ENCODE measurements at places on chromosomes 11 and 22.

DNA sequence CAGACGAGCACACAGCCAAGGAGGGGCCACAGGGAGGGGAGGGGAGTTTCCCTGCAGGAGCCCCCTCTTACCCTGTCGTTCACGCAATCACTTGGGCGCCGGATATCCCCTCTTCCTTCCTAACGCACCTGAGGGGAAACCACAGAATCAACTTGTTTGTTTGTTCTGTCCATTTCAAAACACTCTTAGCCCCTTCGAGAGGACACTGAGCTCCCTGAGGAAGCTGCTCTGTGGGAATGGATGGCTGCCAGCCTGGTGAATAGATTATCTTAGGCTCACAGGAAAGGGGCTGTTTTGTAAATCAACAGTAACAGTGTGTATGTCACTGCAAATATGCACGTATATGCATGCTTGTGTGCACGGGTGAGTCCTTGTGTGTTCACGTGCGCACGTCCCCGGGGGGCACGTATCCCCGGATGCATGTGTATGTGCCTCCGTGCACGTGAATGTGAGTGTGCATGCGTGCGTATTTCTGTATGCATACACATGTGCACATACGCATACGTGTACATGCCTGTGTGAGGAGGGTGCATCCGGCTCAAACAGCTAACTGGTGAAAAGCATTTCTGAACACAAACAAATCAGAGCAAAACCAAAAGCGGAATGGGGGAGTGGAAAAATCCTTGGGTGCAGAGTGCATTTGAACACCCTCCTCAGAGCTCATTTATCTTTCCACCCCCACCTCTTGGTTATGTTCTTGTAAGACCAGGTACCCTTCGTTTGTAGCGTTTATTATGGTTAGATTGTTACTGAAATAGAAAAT, 7.2 kb downstream of the ARSA start:
- no peak for DNase-seq

DNA sequence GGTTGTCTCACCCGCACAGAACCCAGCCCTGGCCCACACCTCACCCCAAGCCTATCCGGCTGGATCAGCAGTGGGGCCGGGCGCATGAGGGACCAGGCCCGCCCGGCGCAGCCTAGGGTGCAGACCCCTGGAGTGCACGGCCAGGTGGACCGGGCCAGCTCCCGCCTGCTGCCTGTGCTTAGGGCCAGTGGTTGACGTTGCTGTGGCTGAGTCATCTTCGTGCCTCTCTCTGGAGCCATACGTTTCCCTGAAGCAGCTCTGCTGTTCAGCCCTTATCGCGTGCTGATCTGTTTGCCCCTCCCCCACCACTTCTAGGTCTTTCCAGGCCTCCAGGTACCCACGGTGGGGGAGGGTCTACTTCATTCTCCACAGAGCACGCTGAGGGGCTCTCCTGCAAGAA, 39.5 kb downstream of the CDKN1C start:
- DNase-seq: no peak

- DNase-seq: no peak
These were observed 61.9 kb downstream of the ATG16L2 start for GRCh38 chr11:72876147-72876546.

DNA sequence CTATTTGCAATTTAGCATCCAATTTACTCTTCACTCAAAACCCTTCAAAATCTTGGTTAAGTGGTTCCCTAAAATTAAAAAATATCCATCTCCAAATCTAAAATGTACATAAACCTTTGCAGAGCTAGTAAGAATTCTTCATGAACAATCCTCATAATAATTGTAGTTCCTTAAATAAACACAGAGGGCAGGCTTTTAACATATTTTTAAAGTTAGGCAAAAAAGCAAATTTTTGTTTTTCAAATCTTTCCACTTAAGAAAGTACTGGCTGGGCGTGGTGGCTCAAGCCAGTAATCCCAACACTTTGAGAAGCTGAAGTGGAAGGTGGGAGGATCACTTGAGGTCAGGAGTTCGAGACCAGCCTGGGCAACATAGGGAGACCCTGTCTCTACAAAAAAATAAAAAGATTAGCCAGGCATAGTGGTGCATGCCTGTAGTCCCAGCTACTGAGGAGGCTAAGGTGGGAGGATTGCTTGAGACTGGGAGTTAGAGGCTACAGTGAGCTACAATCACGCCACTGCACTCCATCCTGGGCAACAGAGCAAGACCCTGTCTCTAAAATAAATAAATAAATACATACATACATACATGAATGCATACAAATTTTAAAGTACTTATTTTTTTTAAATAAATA, 25.1 kb upstream of the PLAAT3 start:
- DNase-seq: no peak
